Left renal pelvis (tissue), 4 donors: ENCODE measurements at places on chromosomes 12 and 14.

DNA sequence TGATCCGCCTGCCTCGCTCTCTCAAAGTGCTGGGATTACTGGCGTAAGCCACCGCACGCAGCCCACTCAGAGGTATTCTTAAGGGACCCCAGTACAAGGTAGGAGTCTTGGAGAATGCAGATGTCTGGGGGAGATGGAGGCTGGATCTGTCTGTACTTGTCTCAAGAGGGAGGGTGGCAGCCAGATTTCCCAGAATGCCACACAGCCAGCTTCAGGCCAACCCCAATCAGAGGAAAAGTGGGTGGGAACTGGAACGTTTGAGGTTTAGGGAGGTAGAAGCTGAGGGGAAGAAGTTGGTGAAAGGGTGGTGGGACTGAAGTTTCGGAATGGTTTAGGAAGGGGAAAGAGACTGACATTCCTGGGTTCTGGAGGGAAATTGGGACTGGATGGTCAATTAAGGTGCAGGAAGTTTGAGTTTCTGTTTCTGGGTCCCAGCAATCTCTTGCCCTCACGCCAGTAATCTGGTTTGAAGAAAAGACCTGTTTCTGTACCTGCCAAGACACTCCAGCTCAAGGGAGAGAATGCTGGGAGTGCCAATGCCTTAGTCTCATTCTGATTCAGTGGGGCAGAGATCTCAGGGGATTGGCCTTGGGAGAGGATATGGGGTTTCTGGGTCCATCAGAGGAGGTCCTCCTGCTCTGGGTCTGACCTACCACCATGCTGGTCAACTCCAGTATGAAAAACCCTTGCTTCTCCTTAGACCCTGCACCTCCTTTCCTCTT is 8.1 kb upstream of the ZNF385A start:
- DNase-seq: no peak

- DNase-seq: no peak
Measured at GRCh38 chr14:95200404-95200803, 43.1 kb upstream of the DICER1 start.

DNA sequence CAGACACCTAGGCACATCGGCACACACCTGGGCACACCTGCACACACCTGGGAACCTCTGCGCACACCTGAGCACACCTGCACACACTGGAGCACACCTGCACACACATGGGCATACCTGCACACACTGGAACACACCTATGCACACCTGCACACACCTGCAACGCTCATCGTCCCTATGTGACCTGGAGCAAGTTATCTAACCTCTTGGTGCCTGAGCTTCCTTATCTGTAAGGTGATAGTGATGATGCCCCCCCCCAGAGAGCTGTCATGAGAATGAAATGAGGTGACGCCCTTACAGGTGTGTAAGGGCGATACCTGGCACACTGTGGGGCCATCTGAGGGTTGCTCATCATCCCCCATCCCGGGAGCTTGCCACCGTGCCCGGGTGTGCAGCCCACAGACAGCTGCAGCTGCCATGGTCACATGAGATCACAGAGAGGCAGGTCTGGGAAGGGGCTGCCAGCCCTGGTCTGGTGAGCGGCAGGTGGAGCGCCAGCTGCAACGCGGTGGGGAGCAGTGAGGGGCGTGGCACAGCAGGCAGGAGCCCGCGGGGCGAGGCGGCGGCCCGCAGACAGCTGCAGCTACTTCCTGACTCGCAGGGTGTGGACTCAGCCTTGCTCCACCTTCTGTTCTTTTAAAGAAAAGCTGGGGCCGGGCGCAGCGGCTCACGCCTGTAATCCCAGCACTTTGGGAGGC is 59.9 kb upstream of the FBRSL1 start:
- DNase-seq: no peak

GRCh38 chr14:70278281-70278680 is 81.2 kb downstream of the COX16 start:
- DNase-seq: no peak

DNA sequence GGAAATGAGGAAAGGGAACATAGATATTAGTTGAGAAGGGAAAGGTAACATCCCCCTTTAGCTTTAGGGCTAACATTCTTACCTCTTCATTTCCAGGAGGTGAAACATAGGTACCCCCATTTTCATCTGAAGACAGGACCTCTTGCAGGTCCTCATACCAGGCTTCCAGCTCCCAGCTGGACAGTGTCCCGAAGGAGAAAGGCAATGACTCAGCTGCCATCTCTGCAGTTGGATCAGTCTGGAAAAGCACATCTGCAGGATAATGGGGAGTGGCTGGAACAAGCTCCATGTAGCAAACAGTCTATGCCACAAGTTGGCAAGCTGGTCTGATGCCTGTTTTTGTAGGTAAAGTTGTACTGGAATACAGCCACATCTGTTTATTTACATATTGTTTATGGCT is 3.1 kb downstream of the DDIT3 start:
- no peak for DNase-seq

- no peak for DNase-seq
Measured at GRCh38 chr14:37668646-37669045, 73.2 kb downstream of the TTC6 start.

DNA sequence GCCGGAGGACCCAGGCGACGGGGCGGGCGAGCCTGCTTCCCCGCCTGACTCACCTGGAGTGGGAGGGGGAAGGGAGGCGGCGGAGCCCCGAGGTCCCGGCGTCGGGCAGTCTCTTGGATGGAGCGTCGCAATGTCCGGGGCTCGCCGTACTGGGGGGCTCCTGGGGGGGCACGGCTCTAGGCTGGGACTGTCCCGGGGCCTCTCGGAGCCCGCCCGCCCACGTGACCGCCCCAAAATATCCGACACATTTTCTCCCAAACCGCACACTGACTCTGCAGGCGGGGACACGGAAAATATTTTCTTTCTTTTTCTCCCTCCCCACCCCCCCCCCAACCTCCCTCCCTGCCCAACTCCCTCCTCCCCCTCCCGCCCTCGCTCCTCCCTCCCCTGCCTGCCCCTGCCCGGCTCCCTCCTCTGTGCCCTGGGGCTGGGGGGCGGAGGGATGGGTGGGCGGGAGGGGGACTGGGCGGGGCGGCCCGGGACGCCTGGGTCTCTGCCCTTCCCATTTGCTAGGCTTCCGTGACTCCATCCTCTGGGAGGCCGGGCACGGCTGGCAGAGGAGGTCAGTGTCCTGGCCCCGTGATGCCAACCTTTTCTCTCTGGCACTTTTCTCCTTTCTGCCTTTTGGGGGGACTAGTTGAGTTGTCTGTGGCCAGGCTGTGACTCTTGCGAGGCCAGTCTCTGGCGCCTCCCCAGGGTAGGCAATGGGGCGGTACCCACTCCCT is at the start of gene RARG:
TSS of gene RARG (minus strand) at position 289 of the 725 bp plus-strand sequence. CDS start 4,664 bp downstream, outside the sequence.
- no peak for DNase-seq

DNA sequence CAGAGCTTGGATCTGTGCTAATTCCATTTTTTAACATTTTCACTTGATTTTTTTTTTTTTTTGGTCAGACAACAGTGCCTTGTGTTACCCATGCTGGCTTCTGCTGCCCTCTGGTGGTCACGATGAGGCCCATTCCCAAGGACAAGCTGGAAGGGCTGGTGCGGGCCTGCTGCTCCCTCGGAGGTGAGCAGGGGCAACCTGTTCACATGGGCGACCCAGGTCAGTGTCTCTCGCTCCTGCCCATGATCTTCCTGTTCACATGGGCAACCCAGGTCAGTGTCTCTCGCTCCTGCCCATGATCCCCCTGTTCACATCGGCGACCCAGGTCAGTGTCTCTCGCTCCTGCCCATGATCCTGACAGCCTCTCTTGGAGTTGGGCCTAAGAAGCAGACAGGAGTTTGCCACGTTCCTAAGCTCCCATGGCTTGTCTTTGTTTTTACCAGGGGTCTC is 59.4 kb downstream of the DGLUCY start:
- peak; percentile 48 for DNase-seq

- peak; percentile 6 for DNase-seq
Measured at GRCh38 chr14:59918824-59919569, 947 bp upstream of the LRRC9 start.
